ENCODE measurements at places on chromosomes 12 and 14.

- DNase-seq = no peak
Measured at GRCh38 chr12:26123482-26123980, 1.3 kb downstream of the BHLHE41 start.

DNA sequence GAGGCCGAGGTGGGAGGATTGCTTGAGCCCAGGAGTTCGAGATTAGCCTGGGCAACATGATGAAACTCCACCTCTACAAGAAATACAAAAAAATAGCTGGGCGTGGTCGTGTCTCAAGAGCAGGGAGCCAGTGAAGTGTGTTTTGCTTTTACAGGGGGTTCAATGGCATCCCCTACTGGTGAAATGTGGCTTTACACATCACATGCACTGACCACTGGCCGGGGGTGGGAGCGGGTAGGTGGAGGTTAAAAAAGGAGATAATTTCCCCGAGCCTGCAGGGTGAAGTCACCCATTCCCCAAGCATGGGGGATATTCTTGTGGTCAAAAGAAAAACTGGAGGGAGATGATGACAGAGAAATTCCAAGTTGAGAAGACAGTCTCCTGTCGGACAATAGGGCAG, 63.6 kb upstream of the PWP1 start:
- DNase-seq = peak; percentile 30

- DNase-seq = peak; percentile 90
Measured at GRCh38 chr12:110698171-110698902, 9.4 kb upstream of the HVCN1 start.

GRCh38 chr12:47698055-47698454, 7.8 kb downstream of the RPAP3 start:
- no peak for DNase-seq

DNA sequence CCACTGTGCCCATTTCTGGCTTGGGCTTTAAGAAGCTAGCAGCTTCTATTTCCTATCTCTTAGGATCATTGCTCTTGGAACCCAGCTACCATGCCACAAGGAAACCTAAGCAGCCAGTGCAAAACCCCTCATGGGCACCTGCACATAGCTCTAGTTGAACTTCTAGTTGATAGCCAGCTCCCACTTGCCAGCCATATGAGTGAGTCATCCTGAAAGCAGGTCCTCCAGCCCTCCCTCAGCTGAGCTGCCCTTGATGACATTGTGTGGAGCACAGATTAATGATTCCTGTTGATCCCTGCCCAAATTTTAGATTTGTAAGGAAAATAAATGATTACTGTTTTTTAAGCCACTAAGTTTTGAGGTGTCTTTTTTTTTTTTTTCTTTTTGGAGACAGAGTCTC, 234.2 kb upstream of the FBXO33 start:
- DNase-seq = no peak

DNA sequence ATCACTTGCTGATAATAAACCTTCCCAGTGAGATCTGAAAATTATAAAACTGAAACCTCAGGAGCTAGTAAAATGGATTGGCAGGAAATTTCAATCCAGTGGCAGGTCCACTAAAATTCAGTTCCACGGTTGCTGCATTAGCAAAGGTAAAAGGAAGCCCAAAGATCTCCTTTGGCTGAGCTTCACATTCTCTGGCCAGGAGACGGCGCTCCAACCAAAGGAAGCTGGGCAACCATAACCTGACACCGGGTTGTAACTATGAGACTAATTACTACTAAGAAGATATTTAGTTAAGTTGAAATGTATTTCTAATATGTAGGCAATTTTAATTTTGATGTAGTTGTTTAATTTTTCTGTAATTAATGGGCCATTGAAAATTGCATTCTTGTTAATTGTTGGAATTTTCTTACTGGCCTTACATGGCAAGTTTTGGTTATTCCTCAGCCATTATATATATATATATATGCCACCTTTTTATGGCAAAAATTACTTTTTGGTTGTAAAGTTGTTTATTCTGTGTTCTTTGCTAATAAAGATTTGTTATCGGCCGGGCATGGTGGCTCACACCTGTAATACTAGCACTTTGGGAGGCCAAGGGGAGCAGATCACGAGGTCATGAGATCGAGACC, 17.0 kb downstream of the OR8S1 start:
- peak; percentile 75 for DNase-seq

DNA sequence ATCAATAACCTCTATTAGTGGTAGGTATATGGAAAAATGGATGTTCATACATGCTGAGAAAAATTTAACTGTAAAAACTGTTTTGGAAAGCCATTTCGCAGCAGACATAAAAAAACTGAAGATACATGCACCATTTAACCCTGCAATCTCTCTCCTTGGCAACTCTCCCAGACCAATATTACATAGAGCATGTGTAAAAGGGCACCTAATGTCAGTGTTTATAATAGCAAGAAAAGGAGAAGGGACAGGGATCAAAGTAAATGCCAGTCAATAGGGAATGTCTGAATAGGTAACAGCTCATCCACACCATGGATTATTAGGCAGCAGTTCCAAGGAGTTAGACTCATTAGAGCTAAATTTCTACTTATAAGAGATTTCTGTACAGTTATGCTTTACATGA, 77.2 kb downstream of the BTG1 start:
- DNase-seq = no peak

DNA sequence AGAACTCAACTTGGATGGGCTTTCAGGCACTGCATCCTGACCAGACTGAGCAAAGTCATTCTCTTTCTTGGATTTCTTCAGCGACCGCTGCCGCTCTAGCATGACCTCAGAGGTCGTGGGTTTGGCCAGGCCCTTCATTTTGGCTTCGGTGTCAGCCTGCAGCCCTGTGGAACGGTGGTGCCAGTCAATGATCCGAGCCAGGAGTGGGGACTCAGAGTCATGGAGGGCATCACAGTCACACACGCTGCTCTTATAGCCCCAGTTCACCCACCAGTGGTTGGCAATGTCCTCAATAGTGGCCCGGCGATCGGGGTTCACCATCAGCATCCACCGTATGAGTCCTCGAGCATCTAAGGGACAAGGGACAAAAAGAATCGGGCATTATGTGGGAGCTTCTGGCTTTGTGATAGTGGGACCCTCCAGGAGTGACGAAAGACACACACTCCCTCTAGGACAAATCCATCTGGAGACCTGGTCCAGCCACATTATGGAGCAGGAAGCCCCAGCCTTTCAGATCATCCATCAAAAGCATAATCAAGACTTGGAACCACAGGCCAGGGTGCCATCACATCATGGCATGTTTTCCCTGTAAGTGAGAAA, 71.0 kb downstream of the NUAK1 start:
- no peak for DNase-seq

- DNase-seq = no peak
Measured at GRCh38 chr12:81207664-81208063, 129.8 kb downstream of the ACSS3 start.

- peak; percentile 37 for DNase-seq
Measured at GRCh38 chr14:97703006-97703760, 906.0 kb downstream of the VRK1 start.

DNA sequence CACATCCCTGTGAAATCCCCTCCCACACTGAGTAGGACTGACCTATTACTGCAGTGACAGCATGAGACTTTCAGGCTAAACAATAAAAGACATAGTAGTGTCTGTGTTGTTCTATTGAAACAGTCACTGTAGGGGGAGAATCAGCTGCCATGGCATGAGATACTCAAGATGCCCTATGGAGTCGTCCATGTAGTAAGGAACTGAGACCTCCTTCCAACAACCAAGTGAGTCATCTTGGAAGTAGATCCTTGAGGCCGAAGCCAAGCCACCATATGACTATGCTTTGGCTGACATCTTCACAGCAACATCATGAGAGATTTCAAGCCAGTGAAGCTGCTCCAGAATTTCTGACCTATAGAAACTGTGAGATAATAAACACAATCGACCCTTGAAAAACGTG, 12.1 kb upstream of the LRP6 start:
- no peak for DNase-seq

DNA sequence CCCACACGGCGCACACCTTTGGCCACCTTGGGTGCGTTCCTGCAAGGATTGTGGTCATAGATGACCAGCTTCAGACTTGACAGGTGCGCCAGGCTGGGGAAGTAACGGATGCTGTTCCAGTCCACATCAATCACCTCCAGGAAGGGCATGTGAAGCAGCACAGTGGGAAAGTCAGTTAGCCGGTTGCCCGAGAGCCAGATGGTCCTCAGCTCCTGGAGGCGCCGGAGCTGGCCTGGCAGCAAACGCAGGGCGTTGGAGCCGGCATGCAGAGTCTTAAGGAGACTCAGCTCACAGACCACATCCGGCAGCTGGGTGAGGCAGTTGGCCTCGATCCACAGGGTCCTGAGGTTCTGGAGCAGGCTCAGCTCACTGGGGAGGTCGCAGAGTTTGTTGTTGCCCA, 581 bp downstream of the LRRC10 start:
- no peak for DNase-seq

DNA sequence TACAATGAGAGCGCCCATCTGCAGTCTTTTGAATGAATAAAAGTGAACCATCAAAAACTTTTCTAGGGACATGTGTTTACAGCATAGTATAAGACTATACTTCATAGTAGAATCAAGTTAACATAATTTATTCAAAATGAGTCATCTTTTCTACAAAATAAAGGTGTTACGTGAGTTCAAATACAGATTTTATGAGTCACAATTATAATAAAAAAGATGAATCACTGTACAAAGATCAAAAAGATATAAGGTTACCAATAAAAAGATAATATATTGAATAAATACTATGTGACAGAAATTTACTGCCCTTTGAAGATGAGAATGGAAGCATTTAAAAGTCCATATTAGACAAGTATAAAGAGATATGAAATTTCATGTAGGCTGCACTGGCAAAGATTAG, 2.8 kb downstream of the MBIP start:
- no peak for DNase-seq

DNA sequence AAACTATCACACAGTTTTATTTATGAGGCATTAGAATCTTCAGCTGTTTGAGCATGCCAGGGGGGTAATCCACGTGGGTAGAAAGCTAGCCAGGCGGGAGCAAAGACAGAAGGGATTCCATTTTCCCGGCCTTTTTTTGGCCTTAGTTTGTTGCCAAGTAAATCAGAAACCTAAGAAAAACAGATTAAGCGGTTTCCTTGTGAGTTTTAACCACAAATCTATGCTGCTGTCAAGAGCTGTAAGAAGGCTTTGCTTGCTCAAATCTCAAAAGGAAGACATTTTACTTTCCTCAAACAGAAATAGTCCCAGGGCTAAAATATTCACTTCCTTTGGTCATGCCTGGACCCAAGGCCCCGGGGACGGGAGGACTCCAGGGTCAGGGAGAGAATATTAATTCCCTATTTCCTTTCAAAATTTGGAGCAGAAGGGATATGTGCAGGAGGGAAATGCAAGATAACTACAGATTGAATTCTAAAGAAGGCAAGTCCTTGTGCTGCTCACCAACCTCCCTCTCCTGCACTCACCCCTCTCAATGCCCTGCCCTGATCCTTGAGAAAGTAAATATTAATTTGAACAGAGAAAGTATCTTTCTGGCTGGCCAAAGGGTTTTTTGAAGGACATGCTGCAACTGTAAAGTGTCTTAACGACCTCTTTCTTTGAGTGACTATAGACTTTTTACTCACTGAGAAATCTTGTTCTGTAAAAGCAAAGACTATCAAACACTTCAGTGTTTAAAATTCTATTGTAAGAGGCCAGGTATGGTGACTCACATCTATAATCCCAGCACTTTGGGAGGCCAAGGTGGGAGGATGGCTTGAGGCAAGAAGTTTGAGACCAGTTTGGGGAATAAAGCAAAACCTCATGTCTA, 75.7 kb downstream of the HSD17B6 start:
- DNase-seq = no peak

GRCh38 chr14:33414041-33414440, 475.4 kb downstream of the NPAS3 start:
- DNase-seq = no peak

DNA sequence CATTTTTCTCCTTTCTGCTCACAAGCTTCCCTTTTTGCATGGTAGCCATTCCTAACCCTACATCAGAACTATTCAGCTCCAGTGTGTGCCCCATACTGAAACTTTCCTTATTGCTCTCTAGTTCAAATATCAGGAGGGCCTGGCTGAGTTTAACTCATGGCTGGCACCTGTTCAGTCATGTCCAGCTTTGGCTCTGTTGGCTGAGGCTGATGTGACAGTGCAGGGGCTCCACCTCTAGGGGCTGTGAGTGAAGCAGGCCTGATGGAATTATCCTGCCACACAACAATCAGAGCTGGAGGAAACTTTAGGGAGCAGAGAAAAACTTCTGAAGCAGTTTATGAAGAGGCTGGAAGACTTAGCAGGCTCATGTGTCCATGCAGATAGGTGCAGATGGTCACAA, 8.5 kb downstream of the COQ6 start:
- no peak for DNase-seq

- no peak for DNase-seq
Measured at GRCh38 chr12:50186681-50187080, 19.5 kb upstream of the CERS5 start.

DNA sequence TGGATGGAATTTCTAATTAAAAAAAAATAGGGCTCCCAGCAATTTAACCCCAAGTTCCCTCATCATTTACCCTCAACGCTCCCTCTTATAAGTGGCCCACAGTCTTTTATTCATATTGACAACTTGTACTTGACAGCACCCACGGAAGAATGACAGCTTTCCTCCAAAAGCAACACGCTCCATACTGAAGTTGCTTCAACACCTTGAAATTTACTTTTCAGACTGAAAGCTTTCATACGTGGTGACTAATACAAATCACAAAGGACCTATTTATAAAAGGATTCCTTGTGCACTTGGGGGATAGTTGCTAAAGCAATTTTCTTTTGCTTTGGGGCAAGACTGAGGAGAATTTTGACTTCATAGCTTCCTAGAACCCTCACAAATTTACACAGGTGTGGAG, 1629.4 kb upstream of the SEL1L start:
- no peak for DNase-seq

GRCh38 chr12:57760347-57760982, 5.6 kb downstream of the MARCHF9 start:
- no peak for DNase-seq

Data from activated CD8-positive, alpha-beta T cell treated with anti-CD3 and anti-CD28 coated beads for 36 hours (primary cell).